ENCODE measurements at places on chromosomes 1 and 21. TPM values are rescaled to one million over a fixed set of nuclear protein-coding genes. Genes with fewer than 3 reads are reported as not detected.

DNA sequence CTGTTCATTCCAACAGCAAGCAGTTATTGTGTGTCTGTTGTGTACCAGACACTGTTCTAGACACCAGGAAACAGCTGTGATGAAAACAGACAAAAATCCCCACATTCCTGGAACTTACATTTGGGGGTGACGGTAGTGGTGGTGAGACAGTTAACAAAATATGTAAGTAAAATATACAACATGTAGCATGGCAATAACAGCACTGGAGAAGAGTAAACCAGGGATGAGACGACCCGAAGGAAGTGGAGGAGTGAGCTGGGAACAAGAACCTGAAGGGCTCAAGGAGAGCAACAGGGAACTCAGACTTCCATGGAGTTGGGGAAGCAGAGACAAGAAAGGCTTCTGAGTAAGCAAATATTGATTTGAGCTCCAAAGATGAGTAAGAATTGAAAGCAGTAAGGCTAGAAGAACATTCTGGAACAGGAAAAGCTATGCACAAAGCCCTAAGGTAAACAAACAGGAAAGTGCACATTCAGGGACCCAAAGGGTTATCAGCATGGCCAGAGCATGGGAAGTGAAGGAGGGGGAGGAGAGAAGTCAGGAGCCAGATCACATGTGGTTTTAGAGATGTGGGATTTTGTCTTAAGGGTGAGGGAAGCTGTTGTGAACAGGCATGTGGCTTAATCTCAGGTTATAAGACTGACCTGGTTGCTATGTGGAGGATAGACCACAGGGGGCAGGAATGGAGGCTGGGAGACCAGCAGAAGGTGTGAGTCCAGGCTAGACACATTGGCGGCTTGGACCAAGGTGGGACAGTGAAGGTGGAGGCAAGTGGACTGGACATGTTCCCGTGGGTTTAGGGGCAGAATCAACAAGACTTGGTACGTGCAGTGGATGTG is 7.3 kb downstream of the CSF1 start:
- no peak for DNase-seq

Gene NFIA
- total RNA-seq, result 0.58 TPM

Gene TNFRSF18
- 3.1 TPM for total RNA-seq

- no peak for DNase-seq
Measured at GRCh38 chr1:159933347-159933746, 8.0 kb upstream of the TAGLN2 start.

- DNase-seq, result no peak
Measured at GRCh38 chr1:213054142-213054541, 3.1 kb downstream of the RPS6KC1 start.

GRCh38 chr1:119633575-119633974 is 14.5 kb downstream of the ZNF697 start:
- DNase-seq, result no peak

GRCh38 chr1:86795316-86795715 is 90.9 kb downstream of the SH3GLB1 start:
- no peak for DNase-seq

GRCh38 chr1:153470707-153471106 is 10.3 kb upstream of the S100A7 start:
- no peak for DNase-seq

- DNase-seq, result no peak
Measured at GRCh38 chr21:34031835-34032370, 41.5 kb upstream of the MRPS6 start.

GRCh38 chr1:56461158-56462127 is 117.9 kb downstream of the PLPP3 start:
- no peak for DNase-seq

GRCh38 chr1:90714521-90714951 is 2.6 kb downstream of the BARHL2 start:
- DNase-seq, result no peak

DNA sequence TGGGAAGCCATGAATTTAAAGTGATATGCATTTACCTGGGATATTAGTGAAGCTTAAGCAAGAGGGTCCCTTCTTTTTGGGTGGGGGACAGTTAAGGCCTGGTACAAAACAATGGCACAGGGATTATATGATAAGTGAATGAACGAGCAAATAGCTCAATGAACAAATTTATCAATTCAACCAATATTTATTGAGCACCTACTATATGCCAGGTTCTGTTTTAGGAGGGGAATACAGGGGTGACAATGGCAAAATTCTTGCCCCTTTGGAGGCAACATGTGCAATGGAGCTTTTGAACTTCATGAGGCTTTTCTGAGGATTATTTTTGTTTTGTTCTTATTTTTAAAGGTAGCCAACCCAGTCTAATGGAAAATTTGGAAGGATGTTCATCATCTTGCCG is 68.2 kb downstream of the FOXD2 start:
- DNase-seq, result no peak

DNA sequence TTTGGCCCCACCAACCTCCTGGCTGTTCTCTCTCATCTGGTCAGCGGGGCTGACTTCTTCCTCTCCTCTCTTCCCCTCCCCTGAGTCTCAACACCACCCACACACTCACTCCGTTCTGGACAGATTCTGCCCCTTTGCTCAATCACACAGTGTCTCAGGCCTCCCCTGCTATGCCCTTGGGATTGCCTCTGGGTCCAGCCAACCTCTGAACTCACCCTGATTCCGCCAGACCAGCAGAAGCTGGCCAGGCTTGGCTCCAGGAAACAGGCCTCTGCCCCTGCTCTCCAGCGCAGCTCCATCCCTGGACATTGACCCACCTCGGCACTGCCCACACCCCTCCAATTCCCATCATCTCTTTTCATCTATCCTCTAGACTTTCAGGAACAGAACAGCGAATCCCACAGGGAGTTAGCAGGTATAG is 22.1 kb downstream of the AHDC1 start:
- DNase-seq, result no peak

- DNase-seq, result no peak
Measured at GRCh38 chr1:206419250-206419649, 51.0 kb upstream of the IKBKE start.

Gene NDUFS2
- 104 TPM for total RNA-seq

- DNase-seq, result peak; percentile 32
Measured at GRCh38 chr21:38945545-38946245, 140.0 kb downstream of the ETS2 start.

DNA sequence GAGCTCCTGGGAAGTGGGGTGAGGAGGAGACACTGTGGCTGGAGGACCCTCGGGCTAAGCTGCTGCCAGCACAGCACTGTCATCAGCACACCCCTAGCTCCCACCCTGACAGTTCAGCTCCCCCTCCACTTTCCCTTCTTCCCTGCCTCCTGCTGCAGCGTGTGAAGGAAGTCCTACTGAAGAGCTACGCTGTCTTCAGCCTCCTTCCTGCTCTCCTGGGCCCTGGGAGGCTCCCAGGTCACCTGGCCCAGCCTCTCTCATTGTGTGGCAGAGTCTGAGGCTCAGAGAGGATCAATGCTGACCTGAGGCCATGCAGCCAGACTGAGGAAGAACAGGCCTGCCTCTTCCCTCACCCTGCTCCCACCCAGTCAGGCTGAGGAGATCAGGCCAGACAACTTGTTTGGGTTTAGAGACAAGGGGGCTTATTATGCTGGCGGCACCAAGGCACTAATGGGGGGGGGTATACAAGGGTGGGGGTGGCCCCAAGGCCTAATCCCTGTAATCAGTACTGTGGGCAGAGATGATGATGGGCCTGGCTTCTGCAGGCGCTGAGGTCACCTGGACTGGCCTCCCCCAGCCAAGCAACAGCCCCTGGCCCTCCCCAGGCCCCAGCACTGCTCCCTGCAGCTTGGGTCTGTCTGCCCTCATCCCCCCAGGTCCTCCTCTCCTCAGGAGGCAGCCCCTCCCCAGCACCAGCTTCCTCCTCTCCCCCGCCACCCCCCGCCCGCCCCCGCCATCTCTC is 9.1 kb downstream of the NES start:
- no peak for DNase-seq

DNA sequence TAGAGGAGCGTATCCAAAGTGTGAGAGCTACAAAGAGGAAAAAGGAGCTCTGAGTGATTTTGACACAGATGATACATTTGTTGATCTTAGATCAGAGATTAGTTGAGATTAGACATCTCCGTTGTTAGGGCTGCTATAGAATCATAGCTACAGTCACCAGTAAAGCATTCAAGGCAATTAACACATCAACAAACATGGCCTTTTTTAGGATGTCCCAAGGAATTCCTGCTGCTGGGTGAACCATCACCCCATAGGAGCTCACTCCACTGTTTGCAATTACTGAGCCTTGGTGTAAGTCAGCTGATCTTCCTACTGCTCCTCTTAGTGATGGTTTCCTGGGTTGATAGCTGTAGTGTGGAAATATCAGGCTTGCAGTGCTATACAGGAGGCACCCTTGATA is 6.7 kb upstream of the RSRP1 start:
- no peak for DNase-seq

- DNase-seq, result no peak
Measured at GRCh38 chr1:63866084-63866483, 92.3 kb downstream of the ROR1 start.

DNA sequence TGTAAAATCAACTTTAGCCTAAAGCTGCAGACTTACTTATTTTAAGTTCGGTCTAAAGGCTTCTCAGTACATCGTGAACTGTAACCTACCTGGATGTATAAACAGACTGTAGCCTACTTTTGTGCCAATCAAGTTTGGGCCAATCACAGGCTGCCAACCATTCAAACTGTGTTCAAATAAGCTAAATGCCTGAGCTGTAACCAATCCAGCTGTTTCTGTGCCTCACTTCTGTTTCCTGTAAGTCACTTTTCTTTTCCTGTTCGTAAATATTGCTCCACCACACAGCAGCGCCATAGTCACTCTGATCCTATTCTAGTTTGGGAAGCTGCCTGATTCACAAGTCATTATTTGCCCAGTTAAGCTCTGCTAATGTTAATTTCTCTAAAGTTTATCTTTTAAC is 37.5 kb upstream of the SLAMF9 start:
- no peak for DNase-seq

Gene RAB7B
- total RNA-seq, result not detected

DNA sequence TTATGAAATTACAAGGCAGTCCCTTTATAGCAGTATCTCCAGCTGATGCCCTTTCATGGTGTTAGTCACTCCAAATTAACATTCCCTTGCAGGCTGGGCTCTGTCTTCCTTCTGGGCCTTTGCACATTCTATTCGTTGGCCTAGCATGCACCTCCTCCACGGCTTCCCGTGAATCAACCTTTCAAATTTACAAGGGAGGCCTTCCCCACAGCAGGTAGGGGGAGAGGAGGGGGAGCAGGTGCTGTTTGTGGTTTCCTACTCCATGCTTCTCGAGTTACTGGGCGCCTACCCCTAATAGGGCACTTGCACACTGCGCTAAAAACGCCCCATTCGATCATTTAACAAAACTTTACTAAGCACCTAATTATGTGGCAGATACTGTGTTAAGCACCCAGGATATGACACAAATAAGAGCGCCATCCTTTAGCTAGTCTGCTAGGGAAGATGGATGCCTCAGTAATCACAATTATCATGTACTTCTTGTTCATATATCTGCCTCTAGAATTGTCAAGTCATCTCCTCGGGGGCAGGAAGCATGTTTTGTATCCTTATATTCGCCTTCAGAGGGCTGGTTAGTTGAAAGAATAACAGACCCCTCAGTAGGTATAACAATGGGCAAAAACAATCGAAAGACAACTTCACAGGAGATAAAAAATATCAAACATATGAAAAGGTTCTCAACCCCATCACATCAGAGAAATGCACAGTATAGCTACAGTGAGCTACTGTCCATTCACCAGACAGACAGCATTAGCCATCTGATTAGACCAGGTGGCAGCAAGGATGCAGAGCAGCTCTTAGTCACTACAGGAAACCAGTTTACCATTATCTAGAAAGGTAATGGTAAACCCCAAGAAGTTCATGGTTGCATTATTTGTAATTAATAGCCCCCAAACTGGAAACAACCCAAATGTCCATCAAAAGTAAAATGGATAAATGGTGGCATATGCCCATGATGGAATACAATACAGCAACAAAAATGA is 1.7 kb upstream of the ADAR start:
- DNase-seq, result no peak

DNA sequence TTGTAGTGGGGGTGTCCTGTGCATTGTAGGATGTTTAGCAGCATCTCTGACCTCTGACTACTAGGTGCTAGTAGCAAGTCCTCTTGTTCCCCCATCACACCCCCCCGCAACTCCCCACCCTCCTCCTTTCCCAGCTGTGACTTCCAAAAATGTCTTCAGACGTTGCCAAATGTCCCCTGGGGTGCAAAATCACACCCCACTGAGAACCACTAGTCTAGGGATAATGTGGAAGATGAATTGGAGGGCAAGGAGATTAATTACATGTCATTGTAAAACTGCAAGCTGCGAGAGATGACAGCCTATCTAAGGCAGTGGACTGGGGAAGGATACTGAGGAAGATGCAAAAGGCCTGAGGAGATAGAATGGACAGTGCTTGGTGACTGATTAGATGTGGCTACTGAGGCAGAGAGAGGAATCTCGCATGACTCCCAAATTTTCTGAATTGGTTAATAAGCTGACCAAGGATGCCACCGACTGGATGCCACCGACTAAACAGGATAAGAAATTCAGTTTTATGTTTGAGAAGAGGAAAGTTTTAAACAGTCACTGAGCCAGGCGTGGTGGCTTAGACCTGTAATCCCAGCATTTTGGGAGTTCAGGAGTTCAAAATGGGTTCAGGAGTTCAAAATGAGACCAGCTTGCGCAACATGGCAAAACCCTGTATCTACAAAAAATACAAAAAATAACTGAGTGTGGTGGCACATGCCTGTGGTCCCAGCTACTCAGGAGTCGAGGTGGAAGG is 3.1 kb upstream of the JAK1 start:
- DNase-seq, result no peak

DNA sequence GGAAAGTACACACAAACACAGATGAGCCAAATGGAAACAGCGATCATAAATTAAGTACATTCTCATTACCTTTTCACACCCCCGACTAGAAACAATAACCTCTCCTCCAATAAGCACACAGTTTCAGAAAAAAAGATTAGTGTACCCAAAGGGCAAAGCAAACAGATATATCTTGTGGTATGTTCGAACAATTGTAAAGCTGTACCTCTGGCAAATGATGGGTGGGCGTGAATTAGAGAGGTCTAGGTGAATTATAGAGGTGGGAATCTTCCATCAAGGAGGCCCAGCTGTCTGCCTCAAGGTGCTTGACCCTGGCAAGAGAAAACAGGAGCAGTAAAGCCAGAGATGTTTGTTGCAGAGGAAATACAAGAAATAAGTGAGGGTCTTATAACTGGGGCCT is 715.3 kb upstream of the NEGR1 start:
- DNase-seq, result no peak

GRCh38 chr1:44718091-44718490 is 12.9 kb downstream of the RNU5D-1 start:
- DNase-seq, result no peak

DNA sequence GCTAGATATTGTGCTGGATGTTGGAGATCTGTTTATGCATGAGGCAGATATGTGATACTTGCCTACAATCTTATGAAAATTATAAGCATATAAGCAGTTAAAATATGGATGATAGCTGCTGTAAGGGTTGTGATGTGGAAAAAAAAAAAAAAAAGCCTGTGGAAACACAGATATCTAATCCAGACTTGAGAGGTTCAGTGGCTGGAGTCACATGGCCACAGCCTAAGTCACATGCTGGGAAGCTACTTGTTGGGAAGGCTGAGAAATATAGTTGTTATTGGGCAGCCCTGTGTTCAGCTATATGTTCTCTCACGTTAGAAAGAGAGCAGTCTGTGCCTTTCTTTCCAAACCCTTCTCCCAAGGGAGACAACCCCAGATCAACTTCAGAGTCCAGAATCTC is 15.1 kb downstream of the RAVER2 start:
- no peak for DNase-seq

- DNase-seq, result no peak
Measured at GRCh38 chr1:202075389-202075788, 47.3 kb upstream of the GPR37L1 start.

Gene UBASH3A
- not detected for total RNA-seq

Gene NEXN
- total RNA-seq, result 13.5 TPM

Data from epithelial cell of proximal tubule (primary cell).